ENCODE measurements at places on chromosomes 3 and 15.

DNA sequence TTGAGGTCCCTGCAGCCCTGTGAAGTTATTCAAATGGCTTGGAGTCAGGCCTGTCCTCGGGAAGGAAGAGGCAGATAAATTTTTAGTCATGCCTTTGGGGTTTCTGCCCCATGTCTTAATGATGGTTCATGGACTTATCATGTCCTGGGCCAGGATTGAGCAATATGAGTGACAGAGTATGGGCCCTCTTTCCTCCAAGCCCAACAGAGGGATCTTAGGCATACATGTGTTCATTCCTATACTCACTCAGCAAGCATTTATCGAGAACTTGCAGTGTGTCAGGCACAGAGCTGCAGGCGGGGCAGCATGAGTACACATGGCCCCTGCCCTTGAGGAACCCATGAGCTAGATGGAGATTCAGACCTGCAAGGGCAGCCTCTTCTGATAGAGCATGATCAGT, 6.2 kb downstream of the ESYT3 start:
- no peak for DNase-seq

DNA sequence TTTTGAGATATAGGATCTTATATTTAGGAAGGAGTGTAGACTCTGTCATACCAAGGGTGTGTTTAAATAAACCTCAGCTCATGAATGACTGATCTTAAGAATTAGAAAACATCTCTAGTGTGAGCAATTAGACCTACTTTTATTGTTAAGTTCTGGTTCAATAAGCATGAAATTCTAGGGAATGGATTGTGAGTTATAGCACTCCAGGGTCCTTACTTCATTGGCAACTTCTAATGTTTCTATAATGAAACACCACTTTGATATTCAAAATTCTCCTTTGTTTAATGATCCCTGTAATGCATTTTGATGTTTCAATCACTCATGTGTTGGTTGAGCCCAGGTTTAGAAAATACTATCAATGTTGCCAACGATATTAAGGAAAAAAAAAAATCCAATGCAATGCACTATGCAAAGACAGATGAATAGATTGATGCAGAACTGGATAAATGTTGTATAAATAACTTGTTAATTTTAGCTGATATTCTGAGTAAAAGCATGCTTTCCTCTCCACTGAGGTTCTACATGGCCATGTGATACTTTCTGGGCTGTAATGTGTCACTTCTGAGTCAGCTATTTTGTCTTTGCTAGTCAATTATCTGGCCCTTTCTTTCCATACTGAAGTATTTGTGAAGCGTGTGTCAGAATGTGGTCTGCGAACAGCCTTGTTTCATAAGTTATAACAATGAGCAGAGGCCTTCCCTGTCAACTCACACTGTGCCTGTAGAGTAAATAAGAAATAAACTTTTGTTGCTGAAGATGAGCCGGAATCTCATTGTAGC, 1035.9 kb downstream of the PLOD2 start:
- DNase-seq: peak; percentile 1

- DNase-seq: no peak
These were observed 242.3 kb downstream of the FEZF2 start for GRCh38 chr3:62131050-62131449.

DNA sequence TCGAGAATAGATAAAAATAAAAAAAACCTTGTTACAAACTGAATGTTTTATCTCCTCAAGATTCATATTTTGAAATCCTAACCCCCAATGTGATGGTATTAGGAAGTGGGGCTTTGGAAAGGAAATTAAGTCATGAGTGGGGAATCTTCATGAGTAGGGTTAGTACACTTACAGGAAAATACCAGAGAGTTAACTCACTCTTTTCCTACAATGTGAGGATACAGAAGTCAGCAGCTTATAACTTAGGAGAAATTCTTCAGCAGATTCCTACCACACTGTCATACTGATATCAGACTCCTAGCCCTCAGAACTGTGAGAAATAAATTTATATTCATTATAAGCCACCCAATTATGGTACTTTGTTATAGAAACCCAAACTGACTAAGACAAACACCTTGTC, 453.1 kb downstream of the GBE1 start:
- no peak for DNase-seq

DNA sequence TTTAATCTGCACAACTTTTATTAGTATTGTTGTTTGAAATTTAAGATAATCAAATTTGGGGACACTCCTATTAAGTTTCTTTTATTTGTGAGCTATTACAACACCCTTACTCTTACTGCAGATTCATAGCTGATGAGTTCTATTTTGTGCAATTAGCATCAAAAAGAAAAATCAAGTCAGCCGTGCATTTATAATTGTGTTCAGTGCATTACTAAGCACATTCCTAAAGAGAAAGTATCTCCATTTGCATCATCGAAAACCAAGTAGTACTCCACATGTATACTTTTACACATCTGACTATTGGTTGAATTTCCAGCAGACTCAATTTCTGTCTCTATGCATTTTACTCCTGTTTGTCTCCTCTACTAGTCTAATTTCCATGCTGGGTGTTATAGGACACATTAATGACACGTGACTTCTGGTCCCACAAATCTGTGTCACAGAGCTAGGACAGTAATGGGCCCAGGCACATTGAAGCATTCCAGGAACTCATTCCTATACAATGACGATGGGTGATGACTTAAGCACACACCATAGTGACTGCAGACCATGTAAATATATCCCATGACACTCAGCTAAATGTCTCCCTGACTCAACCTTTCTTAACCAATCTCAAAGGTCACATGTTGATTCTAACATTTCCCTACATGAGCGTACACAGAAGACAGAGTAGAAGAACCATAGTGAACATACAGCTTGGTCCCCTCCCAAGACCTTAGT, 477.5 kb downstream of the LPP start:
- DNase-seq: peak; percentile 27

DNA sequence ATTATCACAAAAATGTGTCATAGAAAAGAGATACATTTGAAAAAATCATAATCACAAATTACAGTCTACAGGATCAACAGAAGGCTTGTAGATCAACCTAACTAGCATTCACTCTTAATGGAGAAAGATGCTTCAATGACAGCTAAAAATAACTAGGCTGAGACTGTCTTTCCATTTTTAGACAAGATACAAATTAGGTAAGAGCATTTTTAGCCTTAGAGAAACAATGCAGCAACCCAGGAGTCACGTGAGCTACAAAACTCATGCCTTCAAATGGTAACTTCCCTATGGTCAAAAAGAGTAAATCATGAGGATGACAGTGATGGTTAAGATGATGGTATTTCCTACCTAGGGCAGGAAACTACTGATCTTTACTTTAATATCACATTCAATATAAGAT, 415.4 kb downstream of the MAGI1 start:
- no peak for DNase-seq

- DNase-seq: no peak
These were observed 1.2 kb upstream of the LINGO1 start for GRCh38 chr15:77633913-77634265.

- no peak for DNase-seq
These were observed 976.0 kb downstream of the GBE1 start for GRCh38 chr3:80785475-80785874.

- DNase-seq: no peak
These were observed 39.2 kb downstream of the ROPN1B start for GRCh38 chr3:126008219-126008618.

DNA sequence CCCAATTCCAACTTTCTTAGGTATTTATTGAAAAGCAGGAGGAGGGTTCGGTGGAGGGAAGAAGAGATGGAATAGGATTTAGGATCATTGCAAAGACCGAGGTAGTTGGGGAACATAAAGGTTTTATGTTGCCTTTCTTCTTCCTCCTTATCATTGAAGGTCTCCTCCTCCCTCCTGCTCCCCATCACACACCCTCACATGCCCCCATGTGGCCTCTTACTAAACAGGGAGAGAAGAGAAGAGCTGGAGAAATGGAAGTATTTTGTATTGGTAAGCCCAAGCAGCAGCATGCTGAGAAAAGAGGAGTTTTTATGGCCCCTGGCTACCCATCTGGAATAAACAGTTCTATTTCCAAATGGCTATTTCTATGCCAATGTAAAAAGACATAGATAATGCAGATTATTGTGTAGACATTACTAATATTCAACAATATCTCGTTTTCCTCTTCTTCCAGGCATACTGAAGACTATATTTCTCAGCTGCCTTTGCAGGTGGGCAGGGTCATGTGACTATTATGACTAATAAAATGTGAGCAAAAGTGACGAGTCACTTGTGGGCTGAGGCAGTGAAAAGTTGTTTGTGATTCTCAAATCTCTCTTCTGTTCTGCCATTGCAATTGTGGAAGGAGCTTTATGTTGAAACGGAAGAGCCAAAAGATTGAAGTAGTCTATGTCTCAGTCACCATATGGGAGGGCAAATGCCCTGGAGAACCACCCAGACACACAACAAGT, 5.2 kb upstream of the GPR176 start:
- DNase-seq: peak; percentile 63

- DNase-seq: peak; percentile 91
These were observed 14.6 kb downstream of the XIRP1 start for GRCh38 chr3:39177708-39178332.

GRCh38 chr3:172654470-172654869, 56.4 kb downstream of the NCEH1 start:
- DNase-seq: no peak

DNA sequence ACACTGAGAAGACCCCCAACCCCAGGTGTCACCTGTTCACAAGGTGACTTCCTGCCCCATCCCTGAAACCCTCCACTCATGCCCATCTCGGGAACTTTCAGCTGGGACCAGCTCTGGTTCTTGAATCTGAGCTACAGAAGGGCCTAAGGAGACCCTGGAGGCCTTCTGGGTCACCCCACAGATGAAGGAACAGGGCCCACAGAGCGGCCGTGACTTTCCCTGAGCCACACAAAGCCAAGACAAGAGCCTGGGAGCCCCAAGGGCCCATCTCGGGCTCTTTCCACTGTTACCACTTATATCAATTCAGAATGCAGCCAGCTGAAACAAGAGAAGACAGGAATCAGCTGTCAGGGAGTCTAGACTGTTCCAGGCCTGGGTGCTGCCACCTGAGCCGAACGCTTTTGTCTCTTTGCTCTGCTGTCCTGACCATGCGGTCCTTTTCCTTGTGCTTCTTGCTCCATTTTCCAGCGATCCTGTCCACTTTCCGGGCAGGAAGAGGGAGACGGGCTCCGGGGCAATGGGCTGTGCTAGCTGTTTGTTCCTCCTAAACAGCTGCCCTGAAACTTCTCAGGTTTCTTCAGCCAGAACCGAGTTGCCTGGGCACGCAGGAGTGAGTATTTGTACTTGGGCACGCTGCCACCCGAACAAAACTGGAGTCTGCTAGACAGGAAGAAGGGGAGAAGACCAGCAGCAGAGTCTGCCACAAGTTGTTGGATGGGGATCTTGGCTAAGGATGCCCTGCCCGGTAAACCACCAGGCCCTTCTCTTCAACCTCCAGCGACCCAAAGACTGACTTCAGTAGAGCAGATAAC, 28.0 kb upstream of the PIGZ start:
- DNase-seq: no peak

DNA sequence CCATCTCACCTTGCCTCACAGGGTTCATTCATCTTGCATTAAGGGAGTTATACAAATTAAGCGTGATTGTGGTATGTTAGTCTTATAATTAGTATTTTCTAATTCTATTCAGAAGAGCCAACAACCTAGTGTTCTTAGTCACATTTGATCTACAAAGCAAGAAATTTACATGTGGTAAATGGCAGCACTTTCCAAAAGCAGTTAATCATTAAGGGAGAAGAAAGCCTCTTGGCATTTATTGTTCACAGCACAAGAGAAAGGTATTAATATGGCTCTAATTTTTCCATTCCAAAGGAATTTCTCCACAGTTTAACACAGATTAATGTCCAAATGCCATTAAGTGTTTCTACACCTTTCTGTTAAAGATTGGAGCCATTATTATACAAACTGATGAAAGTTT, 1077.1 kb downstream of the ZPLD1 start:
- DNase-seq: no peak

DNA sequence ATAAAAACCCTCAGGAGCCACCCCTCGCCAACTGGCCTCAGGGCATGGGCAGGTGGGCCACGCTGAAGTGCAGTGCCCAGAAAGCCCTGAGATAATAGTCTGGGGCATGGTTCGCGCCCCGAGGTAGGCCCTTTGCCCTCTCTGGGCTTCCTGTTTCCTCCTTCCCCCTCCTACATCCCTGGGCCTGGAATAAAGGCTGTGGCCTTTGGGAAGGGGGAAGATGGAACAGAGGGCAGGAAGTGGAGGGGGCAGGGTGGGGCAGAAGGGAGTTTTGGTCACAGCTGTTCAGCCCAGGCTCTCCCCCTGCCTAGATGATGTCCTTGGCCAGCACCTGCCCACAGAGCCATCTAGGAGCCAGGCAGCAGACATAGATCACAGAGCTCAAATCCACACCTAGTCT, 11.3 kb downstream of the CSRNP1 start:
- DNase-seq: no peak

DNA sequence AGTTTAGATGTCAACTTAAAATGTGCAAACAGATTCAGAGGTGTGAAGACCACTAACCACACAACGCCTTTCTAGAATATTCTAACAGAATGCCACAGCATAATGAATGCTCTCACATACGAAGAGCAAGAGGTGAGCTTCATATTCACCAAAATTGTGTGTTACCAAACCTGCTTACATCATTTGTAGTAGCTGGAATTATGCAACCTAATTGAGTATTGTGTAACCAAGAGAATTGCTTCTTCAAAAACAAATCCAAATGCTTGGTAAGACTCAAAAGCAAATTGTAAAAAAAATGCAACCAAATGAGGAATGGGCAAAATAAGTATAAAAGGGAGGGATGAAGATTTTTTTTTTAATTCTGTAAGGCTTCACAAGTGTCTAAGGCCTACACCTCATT, 160.7 kb downstream of the TAFA4 start:
- no peak for DNase-seq

- DNase-seq: no peak
These were observed 123.6 kb downstream of the SLC25A26 start for GRCh38 chr3:66344391-66344811.

GRCh38 chr3:140086642-140087041, 151.7 kb downstream of the CLSTN2 start:
- DNase-seq: no peak

DNA sequence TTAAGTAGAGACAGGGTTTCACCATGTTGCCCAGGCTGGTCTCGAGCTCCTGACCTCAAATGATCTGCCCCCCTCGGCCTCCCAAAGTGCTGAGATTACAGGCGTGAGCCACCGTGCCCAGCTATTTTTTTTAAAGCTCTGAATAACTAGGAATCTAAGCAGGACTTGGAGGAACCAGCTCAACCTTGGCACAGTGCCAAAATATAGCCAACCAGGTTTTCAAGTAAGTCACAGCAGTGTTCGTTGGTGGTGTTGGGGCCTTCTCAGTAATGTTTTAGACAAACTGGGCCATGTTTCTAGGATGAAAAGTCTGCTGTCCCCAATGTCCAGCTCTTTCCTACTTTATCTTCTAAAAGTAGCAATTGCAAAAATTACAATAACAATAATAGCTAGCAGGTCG, 6.4 kb upstream of the ADAM10 start:
- no peak for DNase-seq

- no peak for DNase-seq
These were observed 31.2 kb downstream of the RYR3 start for GRCh38 chr15:33341953-33342352.

All from A172 (cell line).